Activated T-cell treated with anti-CD3 and anti-CD28 coated beads for 48 hours (primary cell): ENCODE measurements at places on chromosomes 5 and 9.

GRCh38 chr5:164967354-164967753, 1461.9 kb downstream of the MAT2B start:
- no peak for DNase-seq

GRCh38 chr5:168743617-168744016, 164.4 kb upstream of the PANK3 start:
- DNase-seq = no peak

DNA sequence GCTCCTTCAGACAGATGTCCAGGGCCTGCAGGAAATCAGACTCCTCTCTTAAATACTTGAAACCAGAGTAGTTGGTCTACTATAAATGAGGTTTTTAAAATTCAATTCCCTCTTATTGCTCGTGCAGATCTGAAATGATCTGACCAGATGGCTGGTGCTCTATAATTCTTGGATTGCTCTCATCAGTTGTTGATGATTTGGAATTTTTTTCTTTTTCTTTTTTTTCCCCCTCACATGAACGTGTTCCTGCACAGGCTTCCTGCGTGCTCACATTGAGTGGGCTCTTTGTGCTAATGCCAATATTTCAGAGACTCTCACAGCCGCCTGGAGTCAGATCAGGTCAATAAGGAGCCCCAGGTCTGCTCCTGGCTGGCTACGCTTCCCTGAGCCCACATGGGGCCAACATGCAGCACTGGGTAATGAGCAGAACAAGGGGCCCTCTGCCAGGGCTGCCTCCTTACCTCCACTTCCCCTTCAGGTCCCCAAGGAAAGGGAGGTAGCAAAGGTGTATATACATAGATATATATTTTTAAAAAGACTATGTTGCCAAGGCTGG, 82.0 kb downstream of the SIL1 start:
- no peak for DNase-seq

- no peak for DNase-seq
These were observed 4.5 kb upstream of the PLPP6 start for GRCh38 chr9:4657426-4658159.

DNA sequence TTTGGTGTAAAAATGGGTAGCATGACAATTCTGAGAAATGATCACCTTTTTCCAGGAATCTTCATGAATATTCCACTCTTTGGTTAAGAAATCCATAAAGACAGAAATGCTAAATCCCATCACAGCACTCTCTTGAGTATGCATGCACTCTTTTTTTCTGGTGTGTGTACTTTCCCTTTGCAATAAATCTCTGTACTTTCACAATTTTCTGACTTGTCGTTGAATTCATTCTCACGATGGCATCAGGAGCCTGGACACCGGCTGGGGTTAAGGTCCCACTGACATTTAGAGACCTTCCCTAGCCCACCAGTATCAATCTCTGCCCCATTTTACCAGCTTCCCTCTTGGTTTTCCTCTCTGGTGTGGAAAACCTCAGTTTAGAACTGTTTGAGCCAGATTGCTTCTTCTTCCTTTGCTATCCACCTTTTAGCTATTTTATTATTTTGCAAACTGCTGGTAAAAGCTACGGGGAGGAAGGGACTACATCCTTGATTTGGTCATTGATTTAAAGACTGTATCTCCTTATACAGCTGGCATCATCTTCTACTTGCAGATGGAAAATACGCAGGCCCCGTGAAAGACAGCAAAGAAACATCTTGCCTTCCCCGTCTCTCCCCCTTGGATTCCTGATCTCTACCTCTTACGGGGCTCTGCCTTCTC, 59.9 kb upstream of the ZFR start:
- DNase-seq = no peak

DNA sequence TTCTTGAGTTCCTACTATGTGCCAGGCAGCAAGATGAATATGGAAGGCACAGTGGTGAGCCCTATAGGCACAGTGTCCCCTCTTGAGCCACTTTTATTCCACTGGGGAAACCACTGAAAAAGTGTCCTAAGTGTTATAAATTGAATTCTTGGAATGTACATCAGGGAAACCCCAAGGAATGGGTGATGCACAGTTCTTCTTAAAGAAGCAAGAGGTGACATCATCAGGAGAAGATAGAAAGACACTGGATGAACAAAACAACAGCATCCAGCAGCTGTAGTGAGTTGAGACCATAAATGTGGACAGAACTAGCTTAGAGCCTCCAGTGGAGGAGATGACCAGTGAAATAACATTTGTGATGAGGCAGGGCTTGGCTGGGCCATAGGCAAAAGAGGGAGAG, 199.2 kb upstream of the ANKRD55 start:
- no peak for DNase-seq
